Stimulated activated CD4-positive, alpha-beta T cell treated with anti-CD3 and anti-CD28 coated beads, Interleukin-4, amount 100 ng/mL, for 1 hour (primary cell): ENCODE measurements at places on chromosomes 7 and 10.

DNA sequence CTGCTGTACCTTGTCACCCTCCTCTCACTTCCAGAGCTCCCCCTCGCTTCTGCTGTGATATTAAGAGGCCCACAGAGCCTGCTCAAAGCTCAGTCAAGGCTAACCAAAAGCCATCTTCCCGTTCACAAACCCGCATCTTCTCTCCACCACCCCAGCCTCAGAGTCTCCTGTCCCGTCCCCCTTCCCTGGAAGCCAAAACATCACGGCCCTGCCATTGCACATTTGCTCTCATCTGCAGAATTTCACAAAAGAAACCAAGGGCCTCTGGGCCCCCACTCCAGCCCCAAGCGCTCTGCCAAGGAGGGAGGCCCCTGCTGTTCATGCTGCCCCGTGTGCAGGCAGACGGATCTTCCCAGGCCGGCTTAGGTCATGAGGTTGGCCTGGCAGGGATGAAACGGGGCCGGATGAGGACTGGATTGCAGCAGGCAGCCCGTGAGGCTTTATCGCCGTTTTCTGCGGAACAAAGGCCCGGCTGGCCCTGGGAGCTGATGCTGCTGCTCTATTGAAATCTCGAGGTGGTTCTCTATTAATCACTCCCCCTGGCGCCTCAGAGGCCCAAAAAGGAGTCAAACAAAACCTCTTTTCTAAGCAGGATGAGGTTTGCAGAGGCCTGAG is 31.6 kb upstream of the FOXK1 start:
- no peak for DNase-seq

- peak; percentile 62 for DNase-seq
Observed at GRCh38 chr7:30135301-30136116, 723 bp downstream of the MTURN start.

DNA sequence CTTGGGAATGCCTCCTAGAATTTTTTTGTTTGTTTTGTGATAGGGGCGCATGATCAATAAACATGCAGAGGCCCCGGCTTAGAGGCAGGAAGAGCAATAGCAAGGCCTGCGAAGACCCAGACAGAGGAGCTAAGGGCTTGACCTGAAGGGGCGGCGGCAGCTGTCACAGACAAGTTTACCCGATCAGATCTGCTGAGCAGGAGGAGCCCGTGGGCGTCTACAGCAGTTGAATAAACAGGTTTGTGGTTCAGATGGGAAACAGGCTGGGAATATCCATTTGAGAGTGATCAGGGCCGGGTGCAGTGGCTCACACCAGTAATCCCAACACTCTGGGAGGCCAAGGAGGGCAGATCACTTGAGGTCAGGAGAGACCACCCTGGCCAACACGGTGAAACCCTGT is 126.0 kb upstream of the CALN1 start:
- no peak for DNase-seq

GRCh38 chr10:113045147-113046055 is 95.4 kb downstream of the TCF7L2 start:
- DNase-seq, result no peak

GRCh38 chr7:94056796-94057207 is 52.6 kb upstream of the BET1 start:
- DNase-seq, result no peak

GRCh38 chr7:154503962-154504550 is 451.9 kb downstream of the DPP6 start:
- DNase-seq, result no peak

DNA sequence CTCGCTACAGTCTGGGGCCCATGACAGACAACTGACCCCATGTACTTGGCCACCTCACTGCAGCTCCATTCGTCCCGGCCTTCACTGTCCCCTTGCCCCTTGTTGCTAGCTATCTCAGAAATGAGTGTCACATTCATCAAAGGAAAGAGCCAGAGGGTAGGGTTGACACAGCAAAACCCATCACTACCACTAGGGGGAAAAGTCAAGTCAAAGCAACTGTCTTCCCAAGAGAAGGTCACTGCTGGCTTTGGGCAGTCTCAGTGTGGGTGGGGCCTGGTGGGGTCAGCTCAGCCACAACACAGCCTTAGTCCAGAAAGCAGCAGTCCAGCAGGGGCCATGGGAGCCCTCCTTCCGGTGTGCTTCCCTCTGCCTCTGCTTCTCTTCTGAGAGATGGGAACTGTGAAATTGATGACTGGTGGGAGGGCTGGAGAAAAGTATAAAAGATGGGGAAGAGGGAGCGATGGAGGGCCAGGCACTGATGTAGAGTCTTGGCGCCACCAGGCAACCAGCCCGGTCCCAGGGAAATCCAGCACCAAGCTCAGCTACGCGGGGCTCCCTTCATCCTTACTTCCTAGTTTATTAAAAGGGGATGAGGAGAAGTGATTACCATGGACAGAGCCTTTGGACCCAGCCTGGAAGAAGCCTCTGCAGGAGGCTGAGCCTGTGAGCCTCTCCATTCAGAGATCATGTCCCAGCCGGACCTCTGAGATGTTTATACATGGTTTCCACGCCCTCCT is 58.0 kb downstream of the PLXNA4 start:
- DNase-seq, result no peak

DNA sequence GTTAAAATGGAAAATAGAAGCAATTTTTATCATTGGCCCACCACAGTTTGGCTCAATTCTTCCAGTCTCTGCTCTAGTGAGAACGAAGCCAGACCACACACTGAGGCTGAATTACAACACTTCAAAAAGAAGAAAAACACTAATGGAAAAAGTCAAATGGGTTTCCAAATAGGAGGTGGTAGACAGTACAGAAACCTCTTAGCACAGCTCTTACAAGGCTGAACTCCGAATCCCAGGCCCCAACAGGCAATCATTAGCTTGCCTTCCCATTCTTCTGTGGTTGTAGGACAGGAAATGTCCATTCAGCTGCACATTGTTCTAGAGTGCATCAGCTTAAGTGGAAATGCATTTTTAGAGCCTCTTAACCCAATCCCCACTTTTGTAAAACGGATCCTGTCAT is 115.1 kb upstream of the MEOX2 start:
- no peak for DNase-seq

DNA sequence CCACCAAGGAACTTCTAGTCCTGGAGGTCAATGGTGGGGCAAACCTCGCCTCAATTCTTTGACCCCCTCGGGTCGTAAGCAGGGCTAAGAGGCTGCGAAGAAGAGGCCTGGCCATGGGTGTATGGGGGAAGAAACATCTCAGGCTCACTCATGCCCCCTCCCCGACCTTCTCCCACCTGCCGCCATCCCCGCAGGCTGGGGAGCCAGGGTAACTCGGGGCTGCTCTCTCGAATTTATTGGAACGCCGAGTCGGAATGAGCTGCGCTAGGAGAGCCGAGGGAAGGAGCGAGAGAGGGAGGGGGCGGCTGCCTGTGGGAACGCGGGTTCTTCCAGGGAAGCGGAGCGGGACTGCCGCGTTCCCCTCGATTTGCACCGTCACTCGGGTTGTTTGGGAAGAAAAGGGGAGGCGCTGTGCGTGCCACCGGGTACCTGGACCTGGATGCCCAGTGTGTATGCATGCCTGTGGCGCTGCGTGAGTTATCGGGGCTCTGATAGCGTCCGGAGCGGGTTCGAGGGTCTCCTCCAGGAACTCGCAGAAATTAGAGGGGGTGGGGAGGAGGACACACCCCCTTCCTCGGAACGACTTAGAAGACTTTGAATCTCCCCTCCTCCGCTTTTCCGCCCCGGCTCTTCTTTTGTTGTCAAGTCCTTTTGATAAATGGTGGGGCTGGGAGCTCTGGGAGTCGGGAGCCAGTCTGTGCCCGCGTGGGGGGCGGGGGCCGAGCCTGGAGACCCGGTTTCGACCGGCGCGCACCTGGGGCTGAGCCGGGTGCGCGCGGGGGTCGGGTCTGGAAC is 1.8 kb upstream of the ZNF503 start:
- no peak for DNase-seq

GRCh38 chr7:44283381-44284211 is 41.8 kb downstream of the CAMK2B start:
- DNase-seq, result no peak

- no peak for DNase-seq
Observed at GRCh38 chr7:74043523-74043951, 15.6 kb downstream of the ELN start.

GRCh38 chr10:21030091-21030490 is 133.0 kb upstream of the NEBL start:
- no peak for DNase-seq

DNA sequence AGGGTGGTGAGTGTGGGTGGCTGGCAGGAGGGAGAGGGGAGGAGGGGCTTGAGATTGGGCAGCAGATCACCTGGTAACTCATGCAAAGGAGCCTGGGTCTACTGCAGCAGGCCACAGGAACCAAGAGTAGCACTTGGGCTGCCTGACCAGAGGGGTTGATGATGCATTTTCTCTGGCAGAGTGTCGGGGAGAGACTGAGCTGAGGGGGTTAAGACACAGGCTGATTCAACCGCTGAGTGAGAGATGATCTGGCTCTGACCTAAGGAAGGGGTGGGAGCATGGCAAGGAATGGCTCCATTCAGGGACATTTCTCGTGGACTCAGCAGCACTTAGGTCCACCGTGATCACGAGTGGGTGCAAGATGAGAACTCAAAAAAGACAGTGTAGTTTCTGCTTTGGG is 115.5 kb upstream of the STK17A start:
- no peak for DNase-seq

DNA sequence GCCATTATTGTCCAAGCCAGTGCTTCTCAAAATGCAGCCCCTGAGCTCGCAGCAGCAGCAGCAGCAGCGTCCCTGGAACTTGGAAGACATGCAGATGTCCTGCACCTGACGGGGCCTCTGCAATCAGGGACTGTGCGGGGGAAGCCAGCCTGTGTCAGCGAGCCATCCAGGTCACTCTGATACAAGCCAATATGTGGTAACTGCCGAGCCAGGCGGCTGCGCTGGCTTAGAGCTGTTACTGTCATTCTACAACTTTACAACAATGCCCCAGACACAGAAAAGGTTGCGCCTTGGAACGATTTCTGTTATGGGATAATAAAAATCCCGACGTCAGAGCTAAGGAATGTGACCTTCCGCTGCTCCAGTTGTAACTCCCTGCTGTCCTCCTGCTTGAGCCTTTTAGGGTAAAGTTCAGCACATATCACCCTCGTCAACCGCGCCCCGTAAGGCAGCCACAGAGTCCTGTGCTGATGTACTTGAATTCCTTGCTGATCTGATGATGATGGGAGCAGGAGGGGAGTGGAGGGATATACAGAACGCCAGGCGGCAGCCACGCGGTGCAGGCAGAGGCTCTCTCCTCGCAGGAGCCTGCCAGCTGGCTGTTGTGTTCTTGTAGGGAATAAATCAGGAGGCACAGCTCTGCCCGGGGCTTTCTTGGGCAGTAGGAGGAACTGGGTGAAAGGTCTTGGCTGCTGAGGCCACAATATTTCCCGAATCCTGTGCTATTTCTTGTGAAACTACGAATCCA is 20.0 kb upstream of the CRYGN start:
- DNase-seq, result no peak

DNA sequence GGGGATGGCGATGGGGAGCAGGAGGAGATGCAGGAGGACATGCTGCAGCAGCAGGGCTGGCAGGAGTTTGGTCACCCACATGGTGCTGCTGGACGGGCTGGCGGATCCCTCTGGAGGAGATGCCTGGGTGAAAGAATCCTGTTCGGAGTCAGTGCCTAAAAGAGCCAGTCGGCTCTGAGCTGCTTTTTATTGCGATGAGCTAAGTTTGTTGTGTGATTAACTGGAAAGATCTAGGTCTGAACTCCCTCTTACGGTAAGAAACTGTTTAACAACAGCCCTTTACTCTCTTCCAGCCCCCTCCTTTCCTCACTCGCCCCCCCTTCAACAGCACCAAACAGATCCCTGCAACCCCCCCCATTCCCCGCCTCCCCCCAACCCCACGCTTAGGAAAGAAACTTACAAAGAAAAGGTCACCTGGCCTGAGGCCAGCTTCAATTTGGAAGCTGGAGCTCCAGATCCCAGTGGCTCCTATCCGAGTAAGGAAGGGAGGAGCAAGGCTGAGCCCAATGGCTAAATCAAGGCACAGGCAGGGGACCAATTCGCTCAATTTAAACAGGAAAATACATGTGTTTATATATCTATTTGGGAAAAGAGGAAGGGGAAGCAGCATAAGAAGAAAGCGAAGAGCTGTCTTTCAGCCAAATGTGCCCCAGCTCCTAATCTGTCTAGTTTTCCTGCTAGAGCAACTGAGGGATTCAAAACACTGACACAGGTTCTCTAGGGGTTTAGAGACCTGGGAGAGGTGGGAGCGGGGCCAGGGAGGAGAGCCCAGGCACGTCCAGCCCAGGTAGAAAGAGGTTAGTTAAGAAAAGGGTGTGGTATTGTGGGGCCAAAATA is at the start of gene HGF:
Gene HGF (minus strand): TSS at position 157 of the 837 bp plus-strand sequence. CDS start 76 bp downstream, at position 81.
- no peak for DNase-seq

DNA sequence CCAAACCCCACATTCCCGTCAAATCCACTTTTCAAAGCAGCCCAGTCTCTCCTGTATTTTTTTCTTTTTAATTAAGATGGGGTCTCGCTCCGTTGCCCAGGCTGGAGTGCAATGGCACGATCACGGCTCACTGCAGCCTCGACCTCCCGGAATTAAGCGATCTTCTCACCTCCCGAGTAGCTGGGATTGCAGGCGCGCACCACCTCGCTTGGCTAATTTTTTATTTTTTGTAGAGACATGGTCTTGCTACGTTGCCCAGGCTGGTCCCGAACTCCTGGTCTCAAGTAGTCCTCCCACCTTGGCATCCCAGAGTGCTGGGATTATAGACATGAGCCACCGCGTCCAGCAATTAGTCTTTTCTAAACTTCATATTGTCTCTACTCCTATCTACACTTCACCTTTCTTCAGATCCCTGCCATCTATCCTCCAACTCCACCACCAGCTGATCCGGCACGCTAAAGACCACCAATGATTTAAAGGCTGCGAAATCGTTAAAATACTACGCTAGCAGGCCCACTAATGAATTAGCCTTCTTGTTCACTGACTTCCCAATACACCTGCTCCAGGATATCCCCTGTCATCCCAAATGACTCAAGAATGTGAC is 525 bp upstream of the CHUK start:
- DNase-seq, result no peak

DNA sequence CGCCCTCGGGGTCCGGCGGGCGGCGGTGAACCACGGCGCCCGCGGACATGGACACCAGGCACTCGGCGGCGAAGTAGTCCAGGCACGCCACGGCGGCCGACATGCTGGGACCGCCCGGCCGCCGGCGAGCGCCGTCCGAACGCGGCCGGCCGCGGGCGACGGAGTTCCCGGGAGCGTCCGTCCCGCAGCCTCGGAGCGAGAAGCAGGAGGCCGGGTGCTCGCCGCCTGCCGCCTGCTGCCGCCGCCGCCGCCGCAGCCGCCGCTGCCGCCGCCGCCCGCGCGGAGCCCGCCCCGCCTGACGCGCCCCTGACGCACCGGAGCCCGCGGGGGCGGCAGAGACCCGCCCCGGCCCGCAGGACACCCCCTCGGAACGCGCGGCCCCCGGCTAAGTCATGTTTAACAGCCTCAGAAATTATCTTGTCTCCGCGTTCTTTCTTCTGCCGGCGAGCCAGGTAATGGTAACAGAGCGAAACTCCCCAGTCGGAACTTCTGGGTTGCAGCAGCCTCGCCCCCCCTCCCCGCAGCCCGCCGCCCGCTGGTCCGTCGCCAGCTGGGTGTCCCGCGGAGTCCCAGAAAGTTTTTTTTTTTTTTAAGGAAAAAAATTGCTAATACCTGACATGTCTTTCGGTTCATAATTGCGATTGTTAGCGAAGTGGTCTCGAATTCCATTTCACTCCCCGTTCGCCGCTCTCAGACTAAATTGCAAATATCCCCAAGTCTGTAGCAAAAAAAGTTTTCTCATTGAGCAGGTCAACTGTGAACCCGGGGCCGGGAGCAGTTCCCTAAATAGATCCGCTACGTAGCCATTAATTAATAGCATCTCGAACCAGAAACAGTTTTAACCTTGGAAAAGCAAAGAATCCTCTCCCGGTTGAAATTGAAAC is at the start of gene KLF14:
Gene KLF14 (minus strand): TSS at position 277 of the 884 bp plus-strand sequence. CDS start 174 bp downstream, at position 103.
- DNase-seq, result peak; percentile 51
